ENCODE measurements at places on chromosomes 1 and 21.

DNA sequence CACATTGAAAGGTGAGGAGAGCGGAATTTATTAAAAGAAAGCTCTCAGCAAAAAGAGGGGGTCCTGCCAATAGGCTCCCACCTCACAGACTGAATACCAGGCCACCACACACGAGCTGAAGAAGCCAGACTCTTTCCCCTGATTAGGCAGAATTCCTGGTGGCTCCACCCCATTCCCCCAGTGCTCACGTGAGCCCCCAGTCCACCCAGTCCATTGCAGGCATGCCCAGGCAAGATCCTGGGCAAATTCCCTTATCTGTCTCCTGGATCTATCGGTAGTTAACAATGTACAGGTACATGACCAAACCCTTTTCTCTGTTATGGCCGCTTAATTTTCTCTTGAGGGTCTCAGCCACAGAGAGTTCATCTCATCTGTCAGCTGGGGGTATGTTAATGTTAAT, 54.6 kb upstream of the BTG3 start:
- no peak for DNase-seq

DNA sequence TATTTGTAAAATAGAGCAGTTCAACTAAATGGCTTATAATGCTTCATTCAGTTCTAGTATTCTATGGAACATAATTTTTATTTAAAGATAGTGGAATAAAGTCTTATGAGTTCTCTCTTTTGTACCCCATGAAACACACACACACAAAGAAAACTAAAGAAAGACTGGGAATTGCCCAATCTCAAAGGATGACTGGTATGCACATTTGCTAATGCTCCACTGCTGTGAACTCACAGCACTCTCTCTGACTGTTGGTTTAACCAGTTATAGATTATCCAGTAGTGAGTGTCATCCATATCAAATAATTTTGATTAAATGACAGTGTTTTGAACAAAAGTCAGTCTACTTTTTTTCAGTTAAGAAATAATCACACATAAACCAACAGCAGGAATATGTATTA, 1082.4 kb upstream of the B3GALT2 start:
- no peak for DNase-seq

GRCh38 chr1:235946571-235946981, 79.9 kb upstream of the LYST start:
- DNase-seq, result no peak

- no peak for DNase-seq
These were observed 1.7 kb downstream of the PTPRU start for GRCh38 chr1:29237852-29238619.

GRCh38 chr1:112439592-112439991, 43.6 kb downstream of the CTTNBP2NL start:
- no peak for DNase-seq

DNA sequence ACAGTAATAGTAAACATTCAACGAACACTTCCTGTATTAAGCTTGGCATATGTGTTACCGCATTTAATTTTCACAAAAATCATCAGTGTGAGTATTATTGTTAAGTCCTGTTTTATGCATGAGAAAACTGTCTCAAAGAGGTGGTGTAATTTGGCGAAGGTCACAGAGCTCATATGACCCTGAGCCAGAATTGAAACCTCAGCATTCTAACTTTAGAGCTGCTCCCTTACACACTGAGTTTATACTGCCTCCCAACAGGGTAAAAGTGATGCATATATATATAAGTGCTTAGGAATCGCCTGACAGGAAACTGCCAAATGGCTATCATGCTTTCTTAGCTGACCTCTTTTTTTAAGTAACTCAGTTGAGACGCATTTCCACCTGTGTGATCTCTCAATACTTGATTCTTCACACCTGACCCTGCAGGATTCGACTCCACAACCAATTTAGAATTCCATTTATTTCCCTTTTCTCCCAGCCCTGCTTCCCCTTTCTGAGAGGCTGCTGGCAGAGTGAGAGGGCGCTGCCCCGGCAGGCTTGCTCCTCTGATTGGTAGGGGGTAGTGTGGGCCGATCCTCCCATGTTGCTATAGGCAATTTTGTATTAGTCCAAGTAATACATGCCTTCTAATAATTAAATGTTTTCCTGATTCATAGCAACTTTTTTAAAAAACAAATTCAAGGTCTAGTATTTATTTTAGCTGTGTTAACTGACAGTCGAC, 40.5 kb downstream of the ZBTB40 start:
- no peak for DNase-seq
